ENCODE measurements at places on chromosomes 5 and 9.

DNA sequence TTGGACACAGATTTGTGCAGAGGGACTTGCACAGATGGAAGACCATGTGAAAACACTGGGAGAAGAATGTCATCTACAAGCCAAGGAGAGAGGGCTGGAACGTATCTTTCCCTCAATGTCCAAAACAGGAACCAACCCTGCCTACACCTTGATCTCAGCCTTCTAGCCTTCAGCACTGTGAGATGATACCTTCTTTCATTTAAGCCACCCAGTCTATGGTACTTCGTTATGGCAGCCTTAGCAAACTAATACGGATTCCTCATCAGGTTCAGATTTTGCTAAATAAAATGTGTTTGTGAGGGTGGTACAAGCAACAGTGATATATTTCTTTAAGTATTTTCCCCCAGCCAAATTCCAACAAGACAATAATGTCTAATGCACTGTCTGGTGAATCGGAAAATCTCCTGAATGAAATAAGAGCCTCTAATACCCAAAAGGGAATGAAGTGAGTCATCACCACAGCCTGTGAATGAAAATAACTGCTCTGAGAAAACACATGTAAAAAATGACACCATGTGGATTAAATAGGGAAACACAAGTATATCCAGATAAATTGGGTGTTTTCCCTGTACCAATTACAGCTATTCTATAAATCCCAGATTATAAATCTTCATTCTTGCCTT lies 182.8 kb upstream of the TARS1 start:
- no peak for DNase-seq

DNA sequence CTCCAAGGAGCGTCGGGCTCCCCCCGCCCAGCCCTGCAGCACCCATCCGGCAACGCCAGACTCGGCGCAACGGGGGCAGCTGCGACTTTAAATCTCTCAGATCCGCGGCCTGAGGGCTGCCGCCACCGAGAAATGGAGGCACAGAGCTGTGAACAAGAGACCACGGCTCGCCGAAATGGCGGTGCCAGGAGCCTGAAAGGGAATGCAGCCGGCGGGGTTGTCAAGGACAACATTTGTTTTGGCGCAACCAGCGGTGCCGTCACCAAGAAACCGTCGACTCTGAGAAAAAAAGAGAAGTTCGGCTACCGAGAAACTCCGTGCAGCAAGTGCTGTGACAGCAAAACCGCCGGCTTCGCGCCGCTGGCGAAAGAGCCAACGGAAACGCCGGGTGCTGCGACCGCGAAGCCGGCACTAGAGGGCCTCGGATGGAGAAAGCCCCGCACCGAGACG lies 2.1 kb upstream of the ANXA2R start:
- DNase-seq, result peak; percentile 58

DNA sequence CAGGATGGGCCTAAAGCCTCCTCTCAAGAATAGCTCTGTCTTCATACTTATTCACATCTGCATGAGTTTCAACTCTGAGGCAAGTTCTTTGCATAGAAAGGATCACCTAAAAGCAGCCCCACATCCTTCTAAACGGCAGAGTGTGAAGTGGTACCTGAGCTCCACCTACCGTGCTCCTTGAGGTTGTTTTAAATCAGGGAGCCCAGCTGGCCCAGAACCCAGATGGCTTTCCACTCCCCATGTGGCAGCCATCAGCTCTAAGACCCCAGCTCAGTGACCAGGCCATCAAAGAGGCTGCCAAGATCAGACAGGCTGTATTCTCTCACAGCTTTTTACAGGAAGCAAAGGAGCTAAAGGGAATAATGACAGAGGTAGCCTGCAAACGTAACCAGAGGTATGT lies 299.3 kb downstream of the RASEF start:
- DNase-seq, result no peak

DNA sequence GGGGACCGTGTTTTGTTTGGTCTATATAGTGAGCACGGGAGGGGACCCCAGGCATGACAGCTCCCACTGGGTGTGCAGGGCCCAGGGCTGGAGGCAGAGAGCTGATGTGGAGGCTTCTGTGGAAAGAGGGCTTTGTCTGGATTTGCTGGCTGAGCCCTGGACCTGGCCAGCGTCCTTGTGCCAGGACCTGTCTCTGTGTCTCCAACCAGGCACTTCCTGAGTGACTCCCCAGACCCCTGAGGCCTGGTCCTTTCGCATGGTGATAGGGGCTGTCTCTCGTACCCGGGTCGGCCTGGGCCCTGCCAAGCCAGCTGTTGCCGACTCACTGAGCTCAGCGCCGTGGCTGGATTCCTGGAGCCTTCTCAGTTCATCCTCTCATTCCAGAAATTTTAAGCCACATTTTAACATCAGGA lies 77.6 kb downstream of the ADAMTS2 start:
- no peak for DNase-seq

GRCh38 chr9:77464661-77465060 lies 183.5 kb downstream of the GNA14 start:
- no peak for DNase-seq

- DNase-seq, result no peak
These were observed 85.6 kb downstream of the PTTG1 start for GRCh38 chr5:160507221-160507721.

DNA sequence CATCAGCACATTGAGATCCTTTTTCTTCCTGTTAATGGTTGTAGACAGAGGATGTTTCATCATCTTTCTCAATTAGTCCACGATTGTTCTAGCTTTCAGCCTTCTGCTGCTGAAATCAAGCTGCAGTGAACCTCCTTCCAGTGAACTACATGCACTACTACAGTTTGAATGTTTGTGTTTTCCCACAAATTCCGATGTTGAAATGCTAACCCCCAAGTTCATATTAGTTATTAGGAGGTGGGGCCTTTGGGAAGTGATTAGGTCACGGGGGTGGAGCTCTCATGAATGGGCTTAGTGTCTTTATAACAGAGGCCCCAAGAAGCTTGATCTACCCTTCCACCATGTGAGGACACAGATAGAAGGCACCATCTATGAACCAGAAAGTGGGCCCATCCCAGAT lies 32.9 kb downstream of the NSG2 start:
- DNase-seq, result no peak

Data from stimulated activated CD4-positive, alpha-beta T cell treated with anti-CD3 and anti-CD28 coated beads, Interleukin-2, amount 100 ng/mL, for 4 hours (primary cell).